Stimulated activated CD4-positive, alpha-beta T cell treated with anti-CD3 and anti-CD28 coated beads, Interleukin-4, amount 100 ng/mL, for 4 hours (primary cell): ENCODE measurements at places on chromosomes 5 and 9.

DNA sequence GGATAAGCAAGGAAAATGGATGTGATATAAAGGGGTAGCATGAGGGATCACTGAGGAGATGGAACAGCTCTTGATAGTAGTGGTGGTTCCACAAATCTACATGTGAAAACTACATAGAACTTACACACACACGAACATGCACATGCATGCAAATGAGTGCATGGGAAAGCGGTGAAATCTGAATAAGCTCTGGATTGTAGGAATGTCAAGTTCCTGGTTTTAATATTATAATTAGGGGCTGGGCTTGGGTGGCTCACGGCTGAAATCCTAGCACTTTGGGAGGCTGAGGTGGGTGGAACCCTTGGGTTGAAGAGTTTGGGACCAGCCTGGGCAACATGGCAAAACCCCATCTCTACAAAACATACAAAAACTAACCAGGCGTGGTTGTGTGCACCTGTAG is 13.1 kb upstream of the PDCL start:
- DNase-seq = no peak

GRCh38 chr5:542319-543311 is 18.4 kb upstream of the SLC9A3 start:
- DNase-seq = no peak

DNA sequence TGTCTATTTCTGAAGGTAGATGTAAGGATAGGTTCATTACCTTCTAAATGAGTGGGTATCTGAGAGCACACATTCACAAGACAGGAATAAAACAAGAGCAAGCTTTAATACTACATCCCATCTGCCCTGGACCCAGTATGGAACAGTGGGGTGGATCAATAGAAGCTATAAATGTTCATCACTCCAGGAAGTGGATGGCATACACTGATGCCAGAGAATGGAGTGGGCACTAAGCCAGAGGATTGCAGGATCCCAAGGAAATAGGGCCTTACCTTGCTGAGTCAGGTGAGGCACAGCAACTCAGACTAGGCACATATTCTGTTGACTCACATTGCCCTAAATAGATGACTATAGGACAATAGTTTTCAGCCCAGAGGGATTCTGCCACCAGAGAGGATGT is 21.3 kb upstream of the COX7C start:
- no peak for DNase-seq

- DNase-seq = no peak
These were observed 307.6 kb downstream of the GLIS3 start for GRCh38 chr9:3992222-3992621.

DNA sequence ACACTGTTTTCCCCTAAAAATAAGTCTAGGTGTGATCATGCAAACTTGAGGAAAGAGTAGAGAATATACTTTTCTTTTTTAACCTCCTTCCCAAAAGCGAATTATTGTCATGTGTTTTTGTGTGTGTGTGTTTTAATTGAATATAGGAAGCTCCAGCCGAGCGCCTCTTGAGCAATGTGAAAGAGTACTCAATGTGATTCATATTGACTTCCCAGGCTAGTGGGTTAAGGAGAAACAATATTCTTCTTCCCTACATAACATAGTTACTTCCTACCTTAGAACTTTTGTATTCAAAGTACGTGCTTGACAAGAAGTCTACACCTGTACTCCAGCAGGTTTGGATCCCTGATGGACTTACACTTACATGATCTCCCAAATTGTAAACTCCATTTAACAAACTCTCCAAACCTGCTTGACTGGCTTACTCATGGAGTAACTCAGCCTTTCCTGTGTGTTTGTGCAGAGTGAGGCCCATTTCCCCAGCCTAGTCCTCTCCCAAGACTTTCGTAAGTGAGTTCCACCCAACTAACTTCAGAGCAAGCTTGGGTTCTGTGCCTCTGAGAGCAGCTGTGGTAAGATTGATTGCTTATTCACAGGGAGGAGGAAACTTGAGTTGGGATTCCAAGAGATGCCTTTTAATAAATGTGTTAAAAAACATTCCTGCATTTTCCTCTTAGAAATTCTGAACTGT is 9.3 kb downstream of the SLC28A3 start:
- no peak for DNase-seq

DNA sequence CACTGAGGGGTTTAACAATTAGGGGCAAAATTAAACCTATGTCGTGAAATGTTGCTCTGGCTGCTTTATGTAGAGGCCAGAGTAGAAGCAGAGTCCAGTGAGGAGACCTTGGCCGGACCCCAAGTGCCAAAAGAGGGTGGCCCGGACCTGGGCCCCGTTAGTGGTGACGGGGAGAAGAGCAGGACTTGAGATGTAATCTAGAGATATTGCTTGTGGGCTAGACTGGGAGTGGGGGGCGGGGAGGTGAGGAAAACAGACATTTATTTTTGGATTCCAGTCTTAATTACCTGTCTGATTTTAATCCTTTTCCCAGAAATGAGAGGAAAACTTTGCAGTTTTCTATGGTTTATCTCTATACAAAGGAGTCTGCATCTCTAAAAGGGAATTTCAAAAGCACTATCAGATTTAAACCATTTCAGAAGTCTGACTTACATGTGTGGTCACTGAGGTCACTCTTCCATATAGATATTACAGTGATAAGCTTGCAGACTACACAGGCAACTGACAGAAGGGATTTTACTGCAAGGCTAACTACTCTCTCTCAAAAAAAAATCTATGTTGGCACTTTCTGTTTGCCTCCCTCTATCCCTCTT is 108.1 kb downstream of the MED27 start:
- DNase-seq = no peak

DNA sequence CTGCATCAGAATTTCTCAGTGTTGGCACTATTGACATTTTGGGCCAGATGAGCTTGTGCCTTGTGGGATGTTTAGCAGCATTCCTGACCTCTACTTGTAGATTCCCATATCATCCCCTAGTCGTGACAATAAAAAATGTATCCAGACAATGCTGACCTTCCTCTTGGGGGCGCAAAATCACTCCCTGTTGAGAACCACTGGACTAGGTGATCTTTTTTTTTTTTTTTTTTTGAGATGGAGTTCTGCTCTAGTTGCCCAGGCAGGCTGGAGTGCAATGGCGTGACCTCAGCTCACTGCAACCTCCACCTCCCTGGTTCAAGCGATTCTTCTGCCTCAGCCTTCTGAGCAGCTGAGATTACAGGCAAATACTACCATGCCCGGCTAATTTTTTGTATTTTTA is 22.6 kb downstream of the STXBP1 start:
- no peak for DNase-seq

GRCh38 chr5:82396871-82397514 is 118.8 kb upstream of the RPS23 start:
- no peak for DNase-seq

DNA sequence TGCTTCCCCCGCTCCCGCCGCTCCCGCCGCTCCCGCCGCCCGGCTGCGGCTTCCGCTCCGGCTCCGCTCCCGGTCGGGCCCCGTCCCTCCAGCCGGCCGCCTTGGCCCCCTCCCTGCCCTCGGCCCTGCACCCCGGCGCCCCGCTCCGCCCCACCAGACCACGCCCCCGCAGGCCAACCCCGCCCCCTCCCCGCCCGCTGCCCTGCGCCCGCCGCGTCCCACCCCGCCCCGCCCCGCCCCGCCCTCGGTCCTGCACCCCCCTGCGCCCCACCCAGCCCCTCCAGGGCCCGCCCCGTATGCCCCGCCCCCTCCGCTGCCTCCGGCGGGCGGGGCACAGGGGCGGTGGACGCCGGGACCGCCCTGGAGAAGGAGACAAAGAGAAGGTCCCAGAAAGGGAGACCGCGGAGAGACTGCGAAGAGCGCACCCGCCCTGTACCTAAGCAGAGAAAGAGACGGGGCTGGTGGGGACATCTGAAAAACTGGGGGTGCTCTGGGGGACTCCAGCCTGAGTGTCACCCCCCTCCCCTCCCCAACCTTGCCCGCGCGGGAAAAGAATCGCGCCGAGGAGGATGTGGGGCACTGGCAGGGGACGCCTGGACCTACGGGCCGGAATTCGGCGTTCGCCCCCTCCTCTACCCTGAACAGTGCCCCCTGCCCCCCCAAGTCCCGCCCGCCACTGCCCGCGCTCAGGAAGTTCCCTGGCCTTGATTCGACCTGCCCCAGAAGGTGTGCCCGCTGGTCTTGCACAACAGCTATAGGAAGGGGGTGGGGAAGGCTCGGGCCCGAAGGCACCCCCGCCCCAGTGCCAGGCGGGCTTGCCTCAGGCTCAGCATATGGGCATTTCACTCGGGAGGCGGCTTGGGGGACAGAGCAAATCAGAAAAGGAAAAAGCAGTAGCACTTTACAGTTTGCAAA is 42.8 kb upstream of the STXBP1 start:
- DNase-seq = peak; percentile 82
